KBM-7 (cell line): ENCODE measurements at places on chromosomes 5 and 9.
A peak's percentile ranks its signal among the peaks of the same experiment; 100 is the strongest.

DNA sequence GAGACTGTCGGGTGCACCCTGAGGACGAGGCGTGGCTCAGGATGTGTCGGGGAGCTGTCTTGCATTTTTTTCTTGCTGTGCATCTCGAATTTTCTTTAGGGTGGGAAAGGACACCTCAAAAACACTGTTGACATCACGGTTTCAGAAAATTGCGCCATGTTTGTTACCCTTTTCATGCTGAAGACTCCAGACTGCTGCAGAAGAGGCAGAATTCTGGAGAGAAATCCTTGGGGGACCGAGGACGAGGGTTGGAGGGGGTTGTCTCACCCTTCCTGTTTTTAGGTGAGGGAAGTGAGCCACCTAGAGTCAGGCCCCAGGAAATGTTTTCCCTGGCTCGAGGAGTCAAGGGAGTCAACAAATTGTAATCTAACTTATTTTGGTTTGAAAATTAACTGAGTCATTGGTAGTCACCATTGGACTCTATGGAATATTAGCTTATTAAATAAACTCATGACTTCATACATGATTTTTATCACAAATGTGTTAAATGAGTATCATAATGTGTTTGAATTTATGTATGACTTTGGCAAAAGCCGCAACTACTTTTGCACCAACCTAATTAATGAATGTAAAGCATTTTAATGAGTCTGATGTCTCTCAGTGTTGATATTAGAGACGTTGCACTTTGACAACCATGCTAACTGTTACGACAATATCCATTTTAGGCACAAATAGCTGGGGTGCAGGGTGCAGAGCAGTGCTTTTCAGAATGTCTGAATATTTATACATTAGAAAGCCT, 724 bp upstream of the LYSMD3 start:
- peak; percentile 82 for DNase-seq

DNA sequence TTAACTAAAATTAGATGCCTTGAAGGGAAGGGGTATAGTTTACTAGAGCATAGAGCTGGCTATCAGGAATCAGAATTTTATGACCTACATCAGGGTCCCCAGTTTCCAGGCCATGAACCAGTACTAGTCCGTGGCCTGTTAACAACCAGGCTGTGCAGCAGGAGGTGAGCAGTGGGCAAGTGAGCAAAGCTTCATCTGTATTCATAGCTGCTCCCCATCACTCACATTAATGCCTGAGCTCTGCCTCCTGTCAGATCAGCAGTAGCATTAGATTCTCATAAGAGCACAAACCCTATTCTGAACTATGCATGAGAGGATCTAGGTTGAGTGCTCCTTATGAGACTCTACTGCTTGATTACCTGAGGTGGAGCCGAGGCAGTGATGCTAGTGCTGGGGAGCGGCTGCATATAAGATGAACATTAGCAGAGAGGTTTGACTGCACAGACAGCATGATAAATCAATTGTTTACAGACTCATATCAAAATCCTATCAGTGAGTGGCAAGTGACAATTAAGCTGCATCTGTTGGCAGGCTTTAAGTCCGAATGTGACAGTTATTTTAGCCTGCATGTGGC, 44.6 kb downstream of the TAF11L14 start:
- DNase-seq, result no peak

- no peak for DNase-seq
Observed at GRCh38 chr9:93509084-93509483, 55.7 kb upstream of the FAM120AOS start.

GRCh38 chr9:4558371-4558998, 68.2 kb downstream of the SLC1A1 start:
- no peak for DNase-seq

GRCh38 chr5:141547488-141547887, 58.6 kb downstream of the PCDHGC5 start:
- DNase-seq, result no peak

GRCh38 chr9:89461265-89461664, 36.6 kb downstream of the SEMA4D start:
- no peak for DNase-seq

DNA sequence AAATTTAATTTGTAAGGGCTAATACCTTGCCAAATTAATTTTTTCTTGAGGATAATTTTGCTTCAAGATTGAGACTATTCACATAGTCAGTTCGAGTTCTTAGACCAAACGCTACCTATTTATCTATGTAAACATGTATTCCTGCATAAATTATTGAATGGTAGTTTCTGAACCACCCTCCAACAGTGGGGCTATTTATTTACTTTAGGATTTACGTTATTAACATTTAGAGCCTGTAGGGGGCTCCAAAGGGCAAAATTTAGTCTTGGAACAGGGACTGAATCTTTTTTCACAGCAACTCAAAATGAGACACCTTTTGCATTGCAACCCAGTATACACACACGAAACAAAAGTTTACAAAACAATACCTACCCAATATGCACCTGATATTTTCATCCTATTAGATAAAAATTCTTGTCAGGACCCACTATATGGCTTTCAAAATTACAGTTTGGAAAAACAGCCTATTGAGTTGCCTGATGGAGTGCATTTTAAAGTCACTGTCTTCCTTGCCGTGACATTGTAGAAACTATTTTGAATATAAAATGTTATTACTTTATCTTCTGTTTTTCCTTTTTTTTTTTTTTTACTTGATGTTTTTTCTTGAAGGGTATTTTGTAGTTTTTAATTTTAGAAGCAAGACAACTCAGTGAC, 47.1 kb upstream of the POU4F3 start:
- DNase-seq, result peak; percentile 48

- no peak for DNase-seq
Observed at GRCh38 chr9:24007185-24007584, 181.1 kb upstream of the ELAVL2 start.

GRCh38 chr9:133707065-133707762, 30.9 kb downstream of the SARDH start:
- no peak for DNase-seq

DNA sequence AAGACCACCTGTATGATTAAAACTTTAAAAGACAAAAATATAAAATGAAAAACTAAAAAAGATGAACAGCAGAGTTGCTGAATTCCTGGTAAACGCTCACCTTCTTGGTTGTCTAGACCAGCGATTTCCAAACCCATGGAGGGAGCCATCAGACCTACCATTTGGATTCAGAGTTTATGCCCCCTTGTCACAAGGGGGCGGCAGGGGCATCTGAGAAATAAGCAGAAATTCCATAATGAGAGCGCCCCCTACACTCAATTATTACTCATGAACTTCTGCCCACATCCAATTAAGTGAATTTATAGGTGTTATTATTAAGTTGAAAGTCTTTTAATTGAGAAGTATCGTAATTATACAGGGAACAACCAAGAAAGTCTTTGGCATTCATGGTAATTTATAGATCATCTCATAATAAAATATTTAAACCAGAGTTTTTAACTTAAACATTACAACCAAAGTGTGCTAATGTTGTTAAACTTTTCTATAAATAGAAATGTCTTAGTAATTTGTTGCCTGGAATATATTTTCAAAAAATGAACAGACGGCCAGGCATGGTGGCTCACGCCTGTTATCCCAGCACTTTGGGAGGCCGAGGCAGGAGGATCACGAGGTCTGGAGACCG, 35.2 kb upstream of the SPATA31C2 start:
- peak; percentile 89 for DNase-seq

DNA sequence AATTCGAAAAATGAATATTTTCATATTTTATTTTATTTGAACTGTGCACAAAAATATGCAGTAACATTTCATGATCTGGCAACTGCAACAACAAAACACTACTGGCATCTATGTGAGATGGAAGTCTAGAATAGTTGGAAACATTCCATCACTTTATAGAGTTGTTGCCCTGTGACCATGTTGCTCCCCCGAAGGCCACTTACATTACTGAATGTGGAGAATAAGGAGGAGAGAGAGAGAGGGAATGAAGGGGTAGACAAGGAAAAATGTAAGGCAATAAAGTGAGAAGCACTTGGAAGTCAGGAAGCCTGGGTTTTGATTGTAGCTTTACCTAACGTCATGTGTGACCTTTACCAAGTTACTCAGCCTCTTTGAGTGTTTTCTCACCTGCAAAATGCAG, 437.2 kb upstream of the EDIL3 start:
- DNase-seq, result no peak

GRCh38 chr5:56480078-56480704, 247.1 kb upstream of the ANKRD55 start:
- DNase-seq, result peak; percentile 12

DNA sequence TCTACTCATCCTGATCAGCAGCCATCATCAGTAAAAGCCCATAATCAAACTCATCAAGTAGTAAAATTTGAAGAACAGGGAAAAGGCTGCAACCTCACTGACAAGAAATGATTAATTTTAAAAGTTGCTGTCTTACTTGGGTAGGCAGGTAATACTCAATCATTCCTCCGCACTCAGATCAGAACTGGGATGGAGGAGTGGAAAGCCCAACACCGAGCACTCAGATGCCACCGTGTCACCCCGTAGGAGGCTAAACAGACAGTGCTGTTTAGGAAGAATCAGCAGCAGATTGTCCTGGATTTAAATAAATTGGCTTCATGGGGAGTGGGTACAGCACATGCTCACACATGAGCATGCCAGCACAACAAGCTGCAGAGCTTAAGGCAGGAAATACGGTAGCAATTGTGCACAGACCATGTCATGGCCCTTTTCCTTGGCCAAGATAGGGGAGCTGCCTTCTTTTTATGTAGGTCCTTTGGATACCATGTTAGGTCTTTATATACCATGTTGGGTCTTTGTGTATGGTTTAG, 92.6 kb upstream of the CDH6 start:
- DNase-seq, result no peak

- DNase-seq, result no peak
Observed at GRCh38 chr5:16260000-16260399, 80.4 kb upstream of the MARCHF11 start.

- DNase-seq, result no peak
Observed at GRCh38 chr5:157546456-157547100, 29.0 kb downstream of the ADAM19 start.

- no peak for DNase-seq
Observed at GRCh38 chr5:95935553-95936100, 26.0 kb downstream of the ELL2 start.

DNA sequence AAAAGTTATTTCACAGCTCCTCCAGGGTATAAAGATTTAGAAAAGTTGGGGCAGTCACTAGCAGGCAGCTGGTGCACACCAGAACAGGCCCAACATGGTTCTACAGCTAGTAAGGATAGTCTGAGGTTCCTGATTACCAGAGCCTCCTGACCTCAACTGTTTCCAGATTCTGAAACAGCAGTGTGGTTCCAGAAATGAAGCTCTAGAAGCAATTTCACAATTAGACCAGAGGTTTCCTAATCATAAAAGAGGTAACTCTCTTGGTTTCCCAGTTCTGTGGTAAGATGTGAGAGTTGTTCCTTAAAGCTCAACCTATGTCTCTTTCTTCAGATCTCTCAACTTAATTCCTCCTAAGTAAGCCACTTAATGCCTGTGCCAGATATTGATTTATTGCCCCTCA, 11.9 kb downstream of the AGTPBP1 start:
- DNase-seq, result peak; percentile 28

DNA sequence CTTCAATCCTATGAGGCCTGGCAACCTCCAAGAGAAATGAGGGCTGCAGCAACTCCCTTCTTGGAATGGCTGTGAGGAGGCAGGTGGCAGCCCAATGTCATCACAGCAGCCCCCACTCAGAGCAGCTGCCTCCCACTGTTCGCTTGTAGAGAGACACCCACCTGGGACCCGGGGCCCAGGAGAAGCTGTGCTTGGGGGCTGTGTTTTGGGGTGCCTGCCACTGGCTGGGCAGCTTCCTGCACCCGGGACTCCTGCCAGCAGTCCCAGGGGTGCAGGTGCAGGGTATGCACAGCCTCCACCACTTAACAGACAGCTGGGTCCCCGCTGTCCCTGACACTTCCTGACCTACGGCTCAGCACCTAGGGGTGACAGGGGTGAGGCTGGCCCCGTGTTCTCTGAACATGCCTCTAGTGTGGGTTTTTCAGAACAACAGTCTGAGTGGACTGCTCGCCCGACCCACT, 26.2 kb downstream of the NIPAL4 start:
- no peak for DNase-seq

- DNase-seq, result no peak
Observed at GRCh38 chr5:136518814-136519213, 153.5 kb upstream of the TRPC7 start.

DNA sequence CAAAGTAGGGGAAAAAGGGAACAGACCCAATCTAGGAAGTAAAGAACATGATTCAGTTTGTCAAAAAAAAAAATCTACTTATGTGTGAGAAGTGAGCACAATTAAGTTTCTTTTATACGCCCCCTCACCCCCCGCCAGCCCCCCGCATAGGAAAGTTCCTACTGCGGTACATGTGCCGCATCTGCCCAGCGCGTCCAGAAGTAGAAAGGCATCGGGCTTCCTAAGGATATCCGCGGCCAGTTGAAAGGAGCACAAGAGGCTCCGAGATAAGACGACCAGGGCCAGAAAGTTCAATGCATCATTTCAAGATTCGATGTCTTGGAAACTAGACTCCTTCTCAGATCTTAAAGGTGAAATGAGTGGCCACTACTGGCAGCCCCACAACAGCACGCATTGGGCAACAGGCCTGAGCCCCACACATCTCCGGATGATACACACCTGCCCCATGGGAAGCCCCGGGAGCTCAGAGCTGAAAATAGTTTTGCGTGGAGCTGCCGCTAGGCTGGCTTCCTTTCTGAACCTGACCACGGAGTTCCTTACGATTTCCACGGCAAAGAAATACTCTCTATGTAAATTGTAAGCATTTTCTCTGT, 203.9 kb downstream of the RAB3C start:
- peak; percentile 60 for DNase-seq

DNA sequence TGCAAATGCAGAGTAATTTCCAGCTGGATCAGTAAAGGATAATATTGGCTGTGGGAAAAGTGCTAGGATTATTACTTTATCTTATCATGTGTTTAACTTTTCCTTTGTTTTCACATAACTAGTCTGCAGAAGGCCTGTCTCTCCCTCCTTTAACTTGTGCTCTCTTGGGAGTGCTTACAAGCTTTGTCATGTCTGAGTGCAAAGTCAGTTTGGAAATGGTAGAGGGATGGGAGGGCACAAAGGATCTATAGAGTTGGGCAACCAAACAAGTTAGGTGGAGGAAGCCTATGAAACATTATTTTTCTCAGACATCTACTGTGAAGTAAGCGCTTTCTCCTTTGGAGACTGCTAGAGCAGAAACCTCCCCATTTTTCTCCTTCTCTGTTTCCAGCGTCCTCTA, 308.8 kb downstream of the ARHGAP26 start:
- no peak for DNase-seq

DNA sequence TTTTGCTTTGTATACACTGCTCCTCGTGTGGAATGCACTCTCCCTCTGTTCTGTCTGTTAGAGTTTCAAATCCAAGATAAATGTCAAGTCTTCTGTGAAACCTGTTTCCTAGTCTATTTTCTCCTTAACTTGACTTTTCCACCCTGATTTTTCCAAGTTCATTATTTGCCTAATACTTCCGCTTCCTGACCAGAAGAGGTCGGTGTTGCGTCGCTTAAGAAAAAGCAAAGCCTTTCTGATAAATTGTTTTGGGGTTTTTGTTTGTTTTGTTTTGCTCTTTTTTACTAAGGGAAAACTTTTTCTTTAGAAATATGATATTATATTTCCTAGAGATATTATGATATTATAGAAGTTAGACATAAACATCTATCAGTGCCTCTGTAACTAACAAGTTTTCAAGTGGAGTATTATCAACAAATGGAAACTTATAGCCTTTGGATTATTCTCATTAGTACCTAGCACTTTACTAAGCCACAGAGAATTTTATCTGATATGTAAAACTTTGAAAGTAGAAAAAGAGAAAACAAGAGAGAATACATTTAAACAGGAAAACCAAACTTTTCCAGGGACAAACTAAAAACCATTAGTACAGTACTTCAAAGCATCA, 55.8 kb downstream of the PHAX start:
- peak; percentile 40 for DNase-seq

GRCh38 chr5:167653645-167654106, 637.8 kb upstream of the WWC1 start:
- DNase-seq, result no peak

- DNase-seq, result no peak
Observed at GRCh38 chr5:116564312-116564711, 10.3 kb downstream of the SEMA6A start.
